ENCODE measurements at places on chromosomes 11 and 22.

DNA sequence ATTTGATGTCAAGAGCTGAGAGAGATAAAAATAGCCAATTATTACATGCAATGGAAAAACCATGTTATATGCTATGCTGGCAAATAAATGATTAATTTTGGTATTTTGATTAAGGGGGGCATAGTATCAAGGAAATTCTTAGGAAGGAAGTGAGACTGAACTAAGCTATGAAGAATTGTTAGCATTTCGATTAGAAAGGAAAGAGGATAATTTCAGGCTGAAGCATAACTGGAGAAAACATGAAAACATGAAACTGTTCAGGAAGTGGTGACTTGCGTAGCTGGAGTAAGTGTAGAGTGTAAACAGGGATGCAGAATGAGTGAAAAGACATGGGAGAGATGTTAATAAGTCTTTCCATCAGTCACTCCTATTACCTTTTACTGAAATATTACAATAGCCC, 6.4 kb downstream of the ACRV1 start:
- no peak for DNase-seq

DNA sequence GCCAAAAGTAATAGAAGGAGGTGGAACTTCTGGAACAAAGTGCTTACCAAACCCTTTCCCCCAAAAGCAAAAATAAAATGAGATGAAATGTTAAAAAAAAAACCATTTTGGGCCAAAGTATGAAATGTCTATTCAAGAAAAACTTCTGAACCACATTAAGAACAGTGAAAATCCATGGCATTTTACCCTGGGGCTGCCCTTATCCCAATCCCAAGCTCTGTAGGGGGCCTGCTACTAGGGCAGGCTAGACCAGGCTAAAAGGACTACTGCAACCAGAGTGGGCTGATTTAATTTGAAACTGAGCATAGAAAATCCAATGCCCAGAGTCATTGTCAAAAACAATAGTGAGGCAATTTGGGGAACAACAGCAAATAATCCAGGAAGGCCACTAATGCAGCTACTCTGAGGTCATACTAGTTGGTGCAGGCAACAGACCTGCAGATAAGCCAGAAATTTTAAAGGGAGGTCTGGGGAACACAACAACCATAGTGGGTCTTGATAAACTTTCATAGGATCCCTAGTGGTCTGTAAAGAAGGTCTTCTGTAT, 99.4 kb downstream of the RELT start:
- DNase-seq = no peak

- DNase-seq = no peak
Measured at GRCh38 chr22:41501209-41501608, 32.3 kb downstream of the ACO2 start.

- no peak for DNase-seq
Measured at GRCh38 chr11:106271086-106271485, 193.6 kb downstream of the AASDHPPT start.

- DNase-seq = peak; percentile 94
Measured at GRCh38 chr11:11463405-11463804, 110.4 kb upstream of the CSNK2A3 start.

DNA sequence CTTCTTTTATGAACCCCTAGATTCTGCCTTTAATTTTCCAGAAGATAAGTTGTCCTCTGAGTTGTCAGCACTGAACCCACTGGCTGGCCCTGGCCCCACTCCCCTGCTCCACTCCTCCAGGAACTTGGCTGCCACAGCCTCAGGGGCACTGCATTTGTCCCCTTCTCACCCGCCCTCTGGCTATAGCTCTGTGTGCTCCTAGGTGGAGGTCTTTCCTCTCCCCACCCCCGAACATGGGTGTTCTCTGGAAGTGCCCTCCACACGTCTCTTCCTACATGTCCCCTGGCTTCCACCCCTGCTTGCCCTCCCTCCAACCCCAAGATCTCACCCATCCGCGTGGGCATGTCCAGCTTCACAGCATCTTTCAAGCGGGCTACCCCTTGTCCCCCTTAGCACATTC, 137.7 kb upstream of the TEAD1 start:
- DNase-seq = no peak

- DNase-seq = no peak
Measured at GRCh38 chr22:24232124-24232523, 12.8 kb downstream of the GGT5 start.

DNA sequence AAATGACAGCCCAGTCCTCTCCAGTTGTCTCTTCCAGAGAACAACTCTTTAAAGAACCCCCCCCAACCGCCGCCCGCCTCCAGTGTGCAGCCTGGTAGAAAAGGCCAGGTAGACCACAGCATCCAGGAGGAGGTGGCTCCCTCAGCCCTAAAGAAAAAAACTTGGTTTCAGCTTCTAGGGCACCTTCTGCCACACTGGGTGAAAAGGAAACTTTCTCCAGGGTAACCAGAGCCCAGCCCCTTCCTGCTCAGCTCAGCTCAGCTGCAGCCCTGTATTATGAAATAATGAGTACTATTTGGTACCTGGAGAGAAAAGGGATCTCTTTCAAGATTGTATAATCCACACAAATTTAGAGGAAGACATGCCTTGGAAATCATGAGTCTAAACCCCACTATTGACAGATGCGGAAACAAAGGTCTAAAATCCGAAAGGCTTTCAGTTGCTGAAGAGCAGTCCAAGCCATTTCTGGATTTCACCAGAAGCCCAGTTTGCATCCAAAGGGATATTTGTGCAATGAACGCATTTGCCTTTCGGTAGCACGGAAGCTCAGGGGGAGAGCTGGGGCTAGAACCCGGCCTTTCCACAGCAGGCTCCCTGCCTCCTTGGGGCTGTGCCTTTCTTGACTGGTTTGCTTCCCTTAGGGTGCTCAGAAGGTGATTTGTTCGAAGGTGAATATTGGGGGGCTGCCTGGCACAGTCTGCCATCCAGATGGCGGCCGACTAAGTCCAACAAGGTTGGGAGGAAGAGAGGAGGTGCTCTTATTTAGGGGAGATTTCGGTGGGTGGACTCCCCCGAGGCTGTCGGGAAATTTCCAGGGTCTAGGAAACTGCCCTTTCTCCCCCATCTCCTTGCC, 3.3 kb downstream of the FXYD6 start:
- DNase-seq = no peak

DNA sequence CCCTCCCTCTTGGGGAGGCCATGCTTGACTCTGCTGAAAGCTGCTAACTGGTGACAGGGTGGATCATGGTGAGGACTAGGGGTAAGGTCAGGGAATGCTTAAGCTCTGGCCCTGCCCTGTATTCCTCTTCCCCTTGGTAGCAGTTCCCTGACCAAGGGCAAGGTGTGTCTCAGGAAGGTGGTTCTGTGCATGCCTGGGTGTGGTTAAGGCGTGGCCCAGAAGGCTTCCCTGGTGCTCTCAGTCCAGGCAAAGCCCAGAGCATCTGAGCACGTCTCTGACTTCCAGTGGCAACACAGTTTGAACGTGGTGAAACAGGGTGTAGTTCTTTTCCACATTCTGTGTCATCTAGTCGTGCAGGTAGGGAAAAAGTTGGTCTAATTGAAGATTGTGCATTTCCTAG, 53.1 kb upstream of the HORMAD2 start:
- DNase-seq = no peak

- DNase-seq = peak; percentile 21
Measured at GRCh38 chr22:36486619-36487384, 5.4 kb upstream of the TXN2 start.

- no peak for DNase-seq
Measured at GRCh38 chr11:34300926-34301295, 56.9 kb downstream of the ABTB2 start.

DNA sequence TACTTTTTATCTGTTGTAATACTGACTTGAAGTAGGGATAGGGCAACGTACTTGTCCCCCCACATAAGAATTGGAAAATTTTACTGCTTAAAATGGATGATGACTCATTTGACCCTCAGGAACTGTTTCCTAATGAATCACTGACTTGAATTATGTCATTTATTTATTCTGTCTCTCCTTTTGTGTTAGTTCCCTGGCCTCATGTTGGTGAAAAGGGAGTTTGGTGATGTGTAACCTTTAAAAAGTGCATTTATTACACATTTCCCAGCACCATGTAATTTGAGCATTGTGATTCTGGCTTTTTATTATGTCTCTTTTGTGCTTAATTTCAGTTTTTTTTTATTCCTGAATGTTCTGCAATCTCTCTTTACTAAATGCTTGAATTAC, 20.3 kb upstream of the PGM2L1 start:
- DNase-seq = peak; percentile 36

GRCh38 chr22:32341122-32341740, 16.4 kb upstream of the RFPL3 start:
- no peak for DNase-seq

- no peak for DNase-seq
Measured at GRCh38 chr11:104058680-104059079, 22.2 kb downstream of the DDI1 start.

GRCh38 chr22:47498969-47499495, 736.6 kb downstream of the TBC1D22A start:
- DNase-seq = no peak

GRCh38 chr11:1573903-1574237, 1.8 kb upstream of the DUSP8 start:
- peak; percentile 34 for DNase-seq

- DNase-seq = no peak
Measured at GRCh38 chr11:47506795-47507562, 46.0 kb downstream of the CELF1 start.

DNA sequence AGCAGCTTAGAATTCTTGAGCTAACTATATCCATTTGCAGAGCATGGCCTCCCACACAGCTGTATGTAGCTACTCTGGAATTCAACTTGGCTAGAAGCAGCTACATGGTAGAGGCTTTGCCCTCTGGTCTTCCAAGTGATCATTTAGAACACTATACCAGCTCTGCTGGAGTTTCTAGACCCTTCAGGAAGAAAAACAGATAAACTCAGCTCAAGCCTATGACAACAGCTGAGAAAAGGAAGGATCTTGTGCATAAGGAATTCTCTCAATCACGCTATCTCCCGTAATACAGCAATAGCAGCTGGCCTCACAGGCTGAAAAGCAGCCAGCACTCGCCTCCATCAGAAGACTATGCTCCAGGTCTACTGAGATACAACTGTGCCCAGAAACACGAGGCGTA, 50.6 kb upstream of the APOA1 start:
- DNase-seq = no peak

DNA sequence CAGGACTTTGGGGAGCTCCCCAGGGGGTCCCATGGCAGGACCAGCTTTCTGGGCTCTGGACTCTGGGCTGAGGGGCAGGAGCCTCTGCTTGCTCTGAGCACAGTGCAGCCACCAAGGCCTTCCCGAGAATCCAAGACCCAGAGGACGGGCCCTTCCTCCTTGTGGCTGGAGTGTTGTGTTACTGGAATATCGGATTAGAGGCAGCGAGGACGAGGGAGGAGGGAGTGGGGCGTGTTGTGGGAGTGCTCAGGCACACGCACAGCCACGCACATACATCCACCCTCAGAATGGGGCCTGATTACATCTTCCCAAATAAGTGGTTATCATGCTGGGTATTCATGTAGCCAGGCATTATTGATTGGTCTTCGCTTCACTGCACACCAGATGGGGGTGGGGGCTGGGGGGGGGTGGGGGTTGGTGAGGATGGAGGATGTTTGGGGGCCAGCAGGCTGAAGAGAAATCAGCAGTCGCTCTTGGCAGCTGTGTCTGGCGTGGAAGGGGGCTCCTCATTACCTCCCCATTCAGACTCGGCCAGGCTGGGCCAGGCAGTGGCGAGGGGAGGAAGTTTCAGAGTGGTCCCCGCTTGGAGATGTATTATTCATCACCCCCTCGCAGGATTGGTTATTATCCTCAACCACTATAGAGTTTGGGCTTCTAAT, 120.9 kb downstream of the ST3GAL4 start:
- DNase-seq = no peak

GRCh38 chr22:30294066-30294465, 4.8 kb upstream of the CASTOR1 start:
- no peak for DNase-seq

DNA sequence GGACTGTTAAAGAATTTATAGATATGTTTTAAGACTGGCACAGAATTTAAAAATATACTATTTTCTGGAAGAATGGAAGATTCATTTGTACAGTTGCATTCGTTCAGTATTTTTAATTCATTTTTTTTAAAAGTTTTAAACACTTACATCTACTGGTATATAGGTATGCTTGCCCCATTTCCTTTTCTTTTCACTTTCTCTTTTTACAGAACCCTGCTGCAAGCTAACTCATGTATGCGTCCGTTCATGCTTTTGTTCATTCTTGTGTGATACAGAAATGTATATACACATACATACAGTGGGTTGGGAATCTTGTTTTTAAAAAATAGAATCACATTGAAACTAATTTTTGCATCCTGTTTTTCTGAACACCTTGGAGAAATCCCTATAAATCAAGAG, 31.0 kb downstream of the PACS1 start:
- DNase-seq = no peak

GRCh38 chr11:121123496-121124069, 22.5 kb downstream of the TECTA start:
- DNase-seq = no peak

DNA sequence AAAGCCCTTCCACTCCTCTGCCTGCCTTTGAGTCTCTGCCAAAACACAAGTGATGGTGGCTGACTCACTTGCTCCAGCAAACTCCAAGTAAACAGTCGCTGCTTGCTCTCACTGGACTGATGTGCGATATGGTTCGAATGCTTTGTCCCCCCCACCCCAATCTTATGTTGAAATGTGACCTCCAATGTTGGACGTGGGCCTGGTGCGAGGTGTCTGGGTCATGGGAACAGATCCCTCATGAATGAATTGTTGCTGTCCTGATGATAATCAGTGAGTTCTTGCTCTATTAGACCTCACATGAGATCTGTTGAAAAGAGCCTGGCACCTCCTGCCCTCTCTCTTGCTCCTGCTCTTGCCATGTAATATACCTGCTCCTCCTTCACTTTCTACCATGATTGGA, 747.9 kb downstream of the OPCML start:
- no peak for DNase-seq

DNA sequence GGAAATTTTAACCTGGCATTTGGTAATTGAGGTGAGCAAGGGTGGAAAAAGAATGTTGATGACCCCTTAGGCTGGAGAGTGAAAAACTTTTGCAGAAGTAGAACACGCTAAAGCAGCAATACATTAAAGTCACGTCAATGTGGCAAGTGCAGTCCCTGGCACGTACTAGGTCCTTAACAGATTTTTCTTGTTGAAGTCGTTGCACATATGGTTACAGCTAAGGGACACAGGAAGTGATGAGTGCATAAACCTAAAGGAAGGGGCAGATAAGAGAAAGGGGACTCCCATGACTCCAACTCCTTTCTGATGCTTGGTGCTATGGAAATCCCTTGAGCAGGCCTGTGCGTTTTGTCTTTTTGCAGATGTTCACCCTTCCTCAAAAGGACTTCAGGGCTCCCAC, 1.2 kb downstream of the ACCS start:
- DNase-seq = no peak

GRCh38 chr11:128334311-128335044, 252.9 kb downstream of the ETS1 start:
- DNase-seq = no peak

DNA sequence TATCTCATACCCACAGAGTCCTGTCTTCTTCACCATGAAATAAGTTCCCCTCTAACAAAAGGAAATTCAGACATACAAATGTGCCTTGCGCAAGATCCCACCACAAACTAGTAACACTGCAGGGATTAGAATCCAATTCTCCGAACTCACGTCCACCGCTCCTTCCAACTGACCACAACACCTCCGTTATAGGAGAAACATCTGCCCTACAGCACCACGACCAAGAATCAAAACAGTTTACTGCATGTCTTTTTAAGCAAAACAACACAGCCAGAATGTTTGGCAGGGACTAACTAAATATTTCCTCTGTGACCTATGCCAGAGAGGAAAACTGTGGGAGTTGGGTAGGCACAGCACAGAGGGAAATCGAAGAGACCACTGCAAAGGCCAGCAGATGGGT, 72.7 kb upstream of the AKIP1 start:
- no peak for DNase-seq
